COR-L47 (cell line): ENCODE measurements at places on chromosomes 2 and 18.

- DNase-seq = no peak
Observed at GRCh38 chr2:3536682-3537632, 17.6 kb upstream of the ADI1 start.

- DNase-seq = no peak
Observed at GRCh38 chr2:175404839-175405238, 223.3 kb upstream of the ATP5MC3 start.

DNA sequence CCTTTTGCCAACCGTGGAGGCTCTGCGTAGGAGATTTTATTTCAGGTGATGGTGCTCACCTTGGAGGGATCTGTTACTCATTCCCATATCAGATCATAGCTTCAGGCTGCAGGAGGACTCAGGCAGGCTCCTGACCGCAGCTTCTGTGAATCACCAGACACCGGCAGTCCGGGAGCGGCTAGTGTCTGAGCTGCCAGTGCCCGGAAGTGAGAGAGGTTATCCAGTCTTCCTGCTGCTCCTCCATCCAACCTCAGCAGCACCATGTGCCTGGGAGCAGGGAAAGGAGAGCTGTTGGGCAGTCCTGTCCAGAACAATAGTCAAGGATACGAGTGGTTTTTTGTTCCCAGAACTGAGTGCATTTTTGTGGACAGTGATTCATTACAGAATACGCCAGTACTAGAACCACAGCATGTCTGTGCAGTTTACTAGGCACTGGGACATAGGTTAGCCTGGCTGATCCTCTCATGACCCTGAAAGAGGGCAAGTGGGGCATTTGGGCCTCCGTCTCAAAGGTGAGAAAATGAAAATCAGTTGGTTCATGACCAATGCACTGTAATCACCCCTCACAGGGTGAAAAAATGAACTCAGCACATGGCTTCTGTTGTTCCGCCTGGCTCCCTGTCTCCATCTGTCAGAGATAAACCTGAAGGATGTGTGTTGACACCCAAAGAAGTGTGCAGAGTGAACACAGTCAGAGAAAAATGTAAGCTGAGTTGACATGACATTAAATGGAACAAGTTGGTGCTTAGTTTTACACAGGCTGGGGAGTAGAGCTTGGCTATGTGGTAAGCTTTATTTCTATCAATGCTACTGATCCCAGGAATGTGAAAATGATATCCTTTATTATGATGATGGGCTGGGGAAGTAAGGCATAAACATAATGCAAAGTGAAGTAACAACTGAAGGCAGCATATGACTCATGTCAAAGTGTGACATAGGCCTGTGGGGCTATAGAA lies 12.2 kb downstream of the FHOD3 start:
- DNase-seq = no peak

GRCh38 chr2:189439342-189439741 lies 1.9 kb upstream of the WDR75 start:
- no peak for DNase-seq
